Nasal cavity respiratory epithelium epithelial cell of viscerocranial mucosa (primary cell): ENCODE measurements at places on chromosomes 16 and 17. TPM values are rescaled to one million over a fixed set of nuclear protein-coding genes. Genes with fewer than 3 reads are reported as not detected.

The ZDHHC1 gene
- total RNA-seq, result 1.4 and 5.3 TPM in 2 replicates

The EIF4A3 gene
- 82.4 and 186 TPM in 2 replicates for total RNA-seq

The SSTR5 gene
- not detected in 2 replicates for total RNA-seq

The HBQ1 gene
- not detected in 2 replicates for total RNA-seq

The CDH3 gene
- 791 and 1,052 TPM in 2 replicates for total RNA-seq

The SLC5A10 gene
- under 0.01 and 0.07 TPM in 2 replicates for total RNA-seq

The TAC4 gene
- total RNA-seq, result not detected in 2 replicates

The AGRP gene
- total RNA-seq, result not detected in 2 replicates

The ANKRD40CL gene
- not detected in 2 replicates for total RNA-seq

The CIBAR2 gene
- total RNA-seq, result not detected in 2 replicates

The RBBP6 gene
- 17.8 and 25.1 TPM in 2 replicates for total RNA-seq

The ASIC2 gene
- total RNA-seq, result not detected in 2 replicates

The MEFV gene
- total RNA-seq, result under 0.01 and 0.07 TPM in 2 replicates

The RAC3 gene
- 16.7 and 22.6 TPM in 2 replicates for total RNA-seq

The OSBPL7 gene
- total RNA-seq, result 0.68 and 5.2 TPM in 2 replicates

The SEPTIN1 gene
- 0.07 TPM in 1 of 2 replicates, not detected in the other for total RNA-seq

The ODAD4 gene
- total RNA-seq, result under 0.01 and 0.07 TPM in 2 replicates

The TPPP3 gene
- total RNA-seq, result under 0.01 and 0.14 TPM in 2 replicates

The SLC12A3 gene
- not detected in 2 replicates for total RNA-seq

The CA5A gene
- not detected in 2 replicates for total RNA-seq

The SCNN1G gene
- total RNA-seq, result under 0.01 and 0.14 TPM in 2 replicates

The RHBDL1 gene
- total RNA-seq, result 4.7 and 6.2 TPM in 2 replicates

The TK2 gene
- 16.4 and 36.4 TPM in 2 replicates for total RNA-seq

The CRYM gene
- 0.14 and 0.68 TPM in 2 replicates for total RNA-seq

The TMEM204 gene
- total RNA-seq, result under 0.01 and 0.28 TPM in 2 replicates

The IL34 gene
- total RNA-seq, result 1.0 and 2.1 TPM in 2 replicates

The CCL17 gene
- total RNA-seq, result not detected in 2 replicates

The KRT40 gene
- total RNA-seq, result 0.36 TPM in 1 of 2 replicates, not detected in the other

The AXIN2 gene
- under 0.01 TPM in 1 of 2 replicates, not detected in the other for total RNA-seq

The TEX19 gene
- total RNA-seq, result not detected in 2 replicates

The TLCD1 gene
- total RNA-seq, result 5.0 and 7.2 TPM in 2 replicates

The PDIA2 gene
- 0.34 TPM in 1 of 2 replicates, not detected in the other for total RNA-seq

The RAB37 gene
- 0.28 TPM in 1 of 2 replicates, not detected in the other for total RNA-seq

The MT1E gene
- 74.2 and 274 TPM in 2 replicates for total RNA-seq

The ITGB3 gene
- 0.34 and 1.2 TPM in 2 replicates for total RNA-seq

The GDPD3 gene
- 1.8 and 3.8 TPM in 2 replicates for total RNA-seq

The SHISA9 gene
- total RNA-seq, result under 0.01 TPM in 2 replicates

The TP53TG3B gene
- total RNA-seq, result not detected in 2 replicates

The KCNH4 gene
- total RNA-seq, result not detected in 2 replicates

The CLDN9 gene
- under 0.01 and 0.14 TPM in 2 replicates for total RNA-seq

The KRT15 gene
- 38.3 and 63.4 TPM in 2 replicates for total RNA-seq

The CCL8 gene
- not detected in 2 replicates for total RNA-seq

The DDX28 gene
- 13.2 and 18.1 TPM in 2 replicates for total RNA-seq

The FDXR gene
- 18.6 and 52.3 TPM in 2 replicates for total RNA-seq

The TMEM114 gene
- not detected in 2 replicates for total RNA-seq

The HMOX2 gene
- total RNA-seq, result 72.2 and 73.1 TPM in 2 replicates

The KRT24 gene
- 3.4 TPM in 1 of 2 replicates, not detected in the other for total RNA-seq

The QRICH2 gene
- total RNA-seq, result 1.7 and 5.1 TPM in 2 replicates

The CD300LB gene
- not detected in 2 replicates for total RNA-seq

The GLYR1 gene
- 40.7 and 68.3 TPM in 2 replicates for total RNA-seq

The RAMP2 gene
- not detected in 2 replicates for total RNA-seq

The MYOCD gene
- total RNA-seq, result not detected in 2 replicates

The KRTAP9-4 gene
- total RNA-seq, result not detected in 2 replicates

The ACAP1 gene
- total RNA-seq, result 0.34 and 0.71 TPM in 2 replicates

The CX3CL1 gene
- total RNA-seq, result under 0.01 and 1.4 TPM in 2 replicates

The VPS9D1 gene
- total RNA-seq, result 2.7 and 6.0 TPM in 2 replicates

The CORO6 gene
- 1.0 and 2.8 TPM in 2 replicates for total RNA-seq

The HOXB2 gene
- 0.36 TPM in 1 of 2 replicates, not detected in the other for total RNA-seq
